ENCODE measurements at places on chromosomes 7 and 10.

- DNase-seq = no peak
Measured at GRCh38 chr10:100743626-100744135, 1.7 kb upstream of the PAX2 start.

GRCh38 chr7:26444555-26444954, 152.9 kb downstream of the SNX10 start:
- DNase-seq = no peak

DNA sequence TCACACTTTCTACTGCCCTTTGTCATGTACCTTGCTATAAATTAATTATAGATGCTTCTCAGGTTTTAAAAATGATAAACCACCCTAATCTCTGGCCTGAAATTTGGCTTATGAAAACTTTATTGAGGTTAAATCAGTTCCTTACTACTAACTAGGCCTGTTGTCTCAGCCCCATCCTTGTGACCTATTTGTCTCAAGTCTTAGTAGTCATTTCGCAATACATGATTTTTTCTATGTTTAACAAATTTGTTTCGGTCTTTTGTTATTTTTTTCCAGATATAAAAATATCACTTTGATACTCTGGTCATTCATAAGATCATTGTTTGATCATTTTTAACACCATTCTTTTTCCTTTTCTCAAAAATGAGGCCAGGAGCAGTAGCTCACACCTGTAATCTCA, 411.6 kb downstream of the GFRA1 start:
- DNase-seq = no peak

- no peak for DNase-seq
Measured at GRCh38 chr10:93290661-93291354, 191.3 kb downstream of the MYOF start.

DNA sequence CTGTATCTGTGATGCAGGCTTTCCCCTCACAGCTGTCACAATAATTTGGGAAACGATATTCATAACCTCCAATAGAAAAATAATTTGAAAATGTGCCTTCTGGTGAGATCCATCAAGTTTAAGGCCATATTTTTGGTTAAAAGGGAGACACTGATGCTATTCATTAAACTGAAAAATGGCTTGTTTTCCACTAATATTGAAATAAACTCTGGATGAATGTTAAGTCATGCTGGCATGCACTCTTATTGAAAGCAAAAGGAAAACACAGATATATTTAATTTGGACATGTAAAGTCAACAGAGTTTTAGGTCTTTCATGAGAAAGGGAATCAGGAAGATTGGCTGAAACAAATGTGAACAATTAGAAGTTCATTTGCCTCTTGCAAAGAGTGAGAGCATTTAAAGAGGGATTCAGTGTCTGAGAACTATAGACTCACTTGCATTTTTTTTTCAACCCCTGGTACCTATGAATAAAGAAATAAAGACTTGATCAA, 879.2 kb downstream of the LRMDA start:
- DNase-seq = no peak

DNA sequence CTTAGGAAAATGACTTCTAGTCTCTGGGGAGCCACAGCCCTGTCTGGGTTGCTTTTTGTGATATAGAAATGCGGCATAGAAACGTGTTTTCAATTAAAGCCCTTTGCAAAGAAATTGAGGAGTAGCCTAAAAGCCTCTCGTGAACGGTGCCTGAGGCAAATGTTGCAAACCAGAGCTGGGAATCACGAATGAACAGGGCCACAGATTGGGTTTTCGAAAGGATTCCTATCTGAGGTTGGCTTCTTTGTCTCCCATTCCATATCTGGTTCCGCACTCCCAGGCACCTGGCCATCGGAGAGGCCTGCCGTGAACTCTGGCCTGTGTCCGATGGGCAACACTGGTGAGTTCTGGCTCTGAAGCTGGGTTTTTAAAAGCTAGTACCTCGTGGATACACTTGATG, 221.6 kb downstream of the TCF7L2 start:
- DNase-seq = no peak

DNA sequence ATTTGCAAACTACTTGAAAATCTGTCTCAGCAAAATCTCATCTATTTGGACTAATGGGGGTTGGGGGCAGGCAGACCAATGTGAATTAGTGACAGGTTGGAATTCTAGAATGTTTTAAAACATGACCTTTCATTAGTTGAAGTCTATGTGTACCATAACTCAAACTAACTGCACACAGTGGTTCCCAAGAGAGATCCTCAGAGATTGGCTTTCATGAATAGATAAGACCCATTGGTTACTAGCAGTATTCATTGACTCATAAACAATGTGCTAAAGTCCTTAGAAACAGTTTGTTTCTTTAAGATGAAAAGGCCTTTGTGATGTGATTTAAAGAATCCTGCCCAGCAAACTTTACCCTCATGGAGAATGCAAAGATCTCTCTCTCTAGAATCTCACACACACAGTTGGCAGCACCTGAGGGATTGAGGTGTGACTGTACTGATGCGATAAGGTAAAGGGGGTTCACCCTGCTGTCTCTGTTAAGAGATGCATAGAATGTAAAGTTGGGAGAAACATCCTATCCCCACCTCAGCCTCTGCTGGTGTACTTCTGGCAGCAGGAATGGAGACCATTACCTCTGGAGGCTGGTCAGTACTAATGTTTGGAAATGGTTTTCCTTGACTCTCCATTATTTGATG, 70.7 kb downstream of the ZNF92 start:
- no peak for DNase-seq

- DNase-seq = no peak
Measured at GRCh38 chr10:79022565-79023230, 46.1 kb upstream of the ZMIZ1 start.

DNA sequence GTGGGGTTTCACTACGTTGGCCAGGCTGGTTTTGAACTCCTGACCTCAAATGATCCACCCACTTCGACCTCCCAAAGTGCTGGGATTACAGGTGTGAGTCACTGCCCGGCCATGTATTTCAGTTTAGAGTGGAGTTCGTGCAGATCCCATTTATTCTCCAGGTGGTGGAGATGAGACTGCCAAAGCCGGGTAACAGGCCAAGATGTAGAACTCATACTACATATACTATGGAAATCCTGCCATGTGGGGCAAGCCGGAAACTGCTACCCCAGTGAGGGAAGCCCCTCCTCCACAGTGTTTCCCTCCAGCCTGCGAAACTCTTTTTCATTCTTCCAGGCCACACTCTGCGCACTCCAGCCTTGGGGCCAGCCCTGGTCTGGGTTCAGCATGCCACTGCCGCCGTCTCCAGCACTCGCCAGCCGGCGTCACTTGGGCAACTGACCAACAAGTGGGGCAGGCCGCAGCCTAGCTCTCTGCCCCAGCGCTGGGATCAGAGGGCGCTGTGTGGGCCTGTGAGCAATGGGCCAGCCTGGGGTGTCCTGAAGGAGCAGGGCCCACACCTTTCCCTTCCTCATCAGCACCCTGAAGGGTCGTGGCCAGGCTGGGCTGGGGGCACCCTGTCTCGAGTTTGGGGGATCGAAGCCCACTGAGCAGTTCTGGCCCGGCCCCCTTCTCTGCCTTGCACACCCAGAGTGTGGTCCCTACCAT, 122.0 kb downstream of the TRRAP start:
- DNase-seq = no peak

DNA sequence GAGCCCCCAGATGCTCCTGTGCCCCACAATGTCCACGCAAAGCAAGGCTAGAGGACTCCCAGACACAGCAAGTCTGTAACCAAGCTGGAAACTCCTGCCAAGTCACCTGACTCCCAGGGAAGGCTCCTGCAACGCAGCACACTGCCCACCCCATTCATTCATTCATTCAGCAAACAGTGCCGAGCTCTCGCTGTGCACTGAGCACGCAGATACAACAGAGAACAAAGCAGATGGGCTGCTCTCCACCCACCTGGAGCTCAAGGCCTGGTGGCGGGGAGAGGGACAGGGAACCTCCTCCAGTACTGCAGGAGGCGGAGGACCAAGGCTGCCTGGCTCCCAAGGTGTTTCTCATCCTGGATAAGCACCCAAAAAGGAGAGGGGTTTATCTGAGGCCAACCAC, 8.6 kb downstream of the KCNH2 start:
- no peak for DNase-seq

- no peak for DNase-seq
Measured at GRCh38 chr10:71234970-71235685, 22.8 kb downstream of the UNC5B start.

- DNase-seq = no peak
Measured at GRCh38 chr7:10973942-10974911, 555 bp downstream of the PHF14 start.

GRCh38 chr7:157518514-157519175, 181.8 kb downstream of the DNAJB6 start:
- no peak for DNase-seq

- DNase-seq = no peak
Measured at GRCh38 chr7:80247891-80248290, 113.3 kb downstream of the GNAI1 start.

DNA sequence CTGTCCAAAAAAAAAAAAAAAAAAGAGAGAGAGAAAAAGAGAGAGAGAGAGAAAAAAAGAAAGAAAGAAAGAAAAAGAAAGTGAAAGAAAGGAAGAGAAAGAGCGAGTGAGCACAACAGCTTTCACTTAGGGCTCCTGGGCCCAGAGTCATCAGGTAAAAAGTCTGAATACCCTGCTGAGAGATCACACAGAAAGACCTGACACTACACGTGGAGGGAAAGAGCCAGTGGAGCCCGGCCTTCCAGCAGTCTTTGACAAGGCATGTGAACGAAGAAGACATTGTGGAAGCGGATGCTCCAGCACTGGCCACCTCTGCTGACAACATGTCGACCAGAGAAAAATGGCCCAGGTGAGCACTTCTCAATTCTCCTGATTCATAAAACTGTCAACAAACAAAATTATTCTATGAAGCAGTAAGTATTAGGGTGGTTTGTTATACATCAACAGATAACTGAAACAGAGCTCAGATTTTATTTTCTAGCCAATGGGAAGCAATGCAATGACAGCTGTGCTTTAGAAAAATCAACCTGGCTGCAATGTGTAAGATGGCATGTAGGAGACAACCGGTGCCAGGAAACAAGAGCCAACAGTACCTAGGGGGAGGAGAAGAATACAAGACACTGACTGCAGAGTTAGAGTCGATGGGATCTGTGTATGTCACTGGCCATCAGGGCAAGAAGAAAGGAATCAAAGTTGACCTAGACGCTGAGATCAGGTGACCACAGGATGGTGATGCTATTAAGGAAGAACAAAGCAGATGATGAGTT, 4.4 kb downstream of the RNF216 start:
- no peak for DNase-seq

DNA sequence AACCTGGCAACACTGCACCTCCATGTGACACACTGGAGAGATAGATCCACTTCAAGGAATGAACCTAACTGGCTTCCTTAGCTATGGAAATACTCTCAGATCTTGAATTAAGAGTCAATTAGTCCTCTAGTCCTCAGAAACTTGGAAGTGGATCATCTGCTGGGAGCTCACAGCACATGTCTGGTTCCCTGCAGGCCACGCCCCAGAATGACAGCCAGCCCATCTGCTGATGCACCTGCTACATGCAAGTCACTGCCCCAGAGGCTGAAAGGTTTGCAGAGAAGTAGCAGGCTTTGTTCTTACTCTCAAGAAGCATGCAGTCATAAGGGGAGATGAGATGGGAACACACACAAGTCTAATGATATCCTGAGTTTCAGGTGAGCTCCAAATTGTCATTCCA, 275.9 kb downstream of the SKAP2 start:
- DNase-seq = no peak

- no peak for DNase-seq
Measured at GRCh38 chr10:73182568-73182967, 14.6 kb downstream of the FAM149B1 start.

DNA sequence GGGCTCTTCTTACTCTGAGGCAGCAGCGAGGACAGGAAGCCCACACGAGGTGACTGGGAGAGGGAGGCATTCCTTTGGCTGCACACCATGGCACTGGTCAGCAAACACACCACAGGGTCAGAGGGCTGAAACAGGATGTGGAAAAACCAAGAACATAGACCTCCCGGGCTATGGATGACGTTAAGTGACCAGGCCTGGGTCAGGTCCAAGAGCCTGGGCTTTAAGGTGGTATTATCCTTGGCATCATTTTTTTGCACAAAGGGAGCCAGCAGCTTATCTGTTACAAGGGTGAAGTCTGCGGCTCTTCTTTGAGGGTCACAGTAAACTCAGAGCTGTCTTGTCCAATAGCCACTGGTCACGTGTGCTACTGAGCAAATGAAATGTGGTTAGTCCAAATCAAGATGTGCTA, 7.0 kb downstream of the WDR91 start:
- no peak for DNase-seq

GRCh38 chr7:69213878-69214277, 384.4 kb upstream of the AUTS2 start:
- DNase-seq = no peak

- DNase-seq = no peak
Measured at GRCh38 chr7:151304856-151305255, 36.8 kb upstream of the NUB1 start.

GRCh38 chr7:19102884-19103283, 14.6 kb downstream of the TWIST1 start:
- no peak for DNase-seq

DNA sequence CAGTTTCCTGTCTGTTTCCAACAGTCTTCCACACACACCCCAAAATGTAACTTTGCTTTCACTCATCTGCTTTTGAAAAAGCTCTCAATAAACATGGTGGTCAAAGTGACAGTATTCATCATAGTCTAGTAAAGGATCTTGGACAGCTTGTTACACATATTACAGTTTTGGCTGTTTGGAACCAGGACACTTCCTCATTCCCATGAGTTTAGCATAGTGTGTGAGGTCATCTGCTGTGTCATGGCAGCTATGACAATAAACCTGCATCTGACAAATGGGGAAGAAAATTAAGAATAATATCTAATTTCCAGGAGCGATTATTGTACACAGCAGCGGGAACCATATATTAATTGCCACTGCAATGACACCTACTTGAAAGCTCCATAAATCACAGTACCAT, 184.3 kb upstream of the SLC26A5 start:
- no peak for DNase-seq

DNA sequence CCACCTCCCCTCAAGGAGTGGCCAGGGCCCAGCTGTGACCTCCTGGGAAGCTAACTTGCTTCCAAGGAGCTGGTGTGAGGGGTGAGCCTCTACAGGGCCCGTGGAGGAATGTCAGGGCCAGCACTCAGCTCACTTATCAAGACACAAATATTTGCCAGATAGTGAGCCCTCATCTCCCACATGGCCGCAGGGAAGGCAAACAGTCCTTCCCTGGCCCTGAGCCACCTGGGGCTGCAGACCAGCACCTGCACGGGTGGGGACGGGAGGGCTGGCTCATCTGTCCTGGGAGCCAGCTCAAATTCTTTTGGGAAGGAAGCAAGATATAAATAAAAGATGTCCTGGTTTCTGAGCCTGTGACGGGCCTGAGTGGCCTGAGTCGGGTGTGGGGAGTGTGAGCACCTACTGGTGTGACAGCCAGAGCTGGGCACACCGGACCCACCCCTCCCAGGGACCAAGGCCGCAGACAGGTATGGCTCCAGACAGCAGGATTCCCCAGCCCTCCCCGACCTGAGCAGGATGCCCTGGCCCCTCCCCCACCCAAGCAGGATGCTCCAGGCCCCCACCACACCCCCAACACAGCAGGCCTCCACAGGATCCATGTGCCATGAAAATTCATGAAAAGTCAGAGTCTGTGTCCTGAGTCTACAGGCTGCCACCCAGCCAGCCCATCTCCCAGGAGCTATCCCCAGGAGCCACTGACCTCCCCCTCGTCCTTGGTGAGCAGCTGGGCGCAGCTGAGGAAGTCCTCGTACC, 148.0 kb downstream of the MAPK8 start:
- DNase-seq = no peak

- no peak for DNase-seq
Measured at GRCh38 chr7:107712025-107712424, 31.9 kb upstream of the CBLL1 start.

Measured in activated T-helper 1 cell treated with anti-CD3 and anti-CD28 coated beads, Interleukin-2, amount 50 U/mL, for 16 hours (primary cell).